Colonic mucosa (tissue), 4 donors: ENCODE measurements at places on chromosomes 6 and 20. TPM values are rescaled to one million over a fixed set of nuclear protein-coding genes. Genes with fewer than 3 reads are reported as not detected.

Gene NRSN1
- 0.64 TPM for total RNA-seq

Gene HLA-DQA2
- total RNA-seq = 5.7 TPM

Gene SLC13A3
- 0.08 TPM for total RNA-seq

Gene BRD2
- 149 TPM for total RNA-seq
